ENCODE measurements at places on chromosomes 4 and X.

DNA sequence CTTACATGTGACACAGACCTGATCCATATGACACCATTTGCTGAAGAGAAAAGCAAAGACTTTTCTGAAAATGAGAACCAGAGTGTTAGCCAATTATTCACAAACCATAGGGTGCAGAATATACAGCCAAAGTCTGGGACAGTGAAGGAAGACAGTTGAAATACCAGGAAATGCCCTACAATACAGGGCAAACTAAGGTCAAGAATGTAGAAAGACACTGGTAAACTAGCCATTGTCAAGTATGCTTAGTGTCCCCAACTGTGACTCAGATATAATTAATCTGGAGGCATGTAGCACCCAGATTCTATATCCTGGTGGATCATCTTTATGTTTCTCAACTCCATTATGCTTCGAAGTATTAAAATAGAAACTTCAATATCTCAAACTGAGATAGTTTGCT, 200.9 kb upstream of the FSTL5 start:
- no peak for DNase-seq

- no peak for DNase-seq
These were observed 110.0 kb downstream of the DTHD1 start for GRCh38 chr4:36391411-36391810.

DNA sequence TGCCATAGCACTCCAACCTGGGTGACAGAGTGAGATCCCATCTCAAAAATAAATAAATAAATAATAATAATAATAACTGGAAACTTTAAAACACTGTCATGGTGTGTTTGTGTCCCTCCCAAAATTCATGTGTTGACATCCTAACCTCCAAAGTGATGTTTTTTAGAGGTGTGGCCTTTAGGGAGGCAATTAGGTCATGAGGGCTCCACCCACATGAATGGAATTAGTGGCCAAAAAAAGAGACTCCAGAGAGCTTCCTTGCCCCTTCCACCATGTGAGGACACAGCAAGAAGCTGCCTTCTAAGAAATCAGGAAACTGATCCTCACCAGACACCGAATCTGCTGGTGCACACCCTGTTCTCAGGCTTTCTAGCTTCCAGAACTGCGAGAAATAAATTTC, 23.8 kb upstream of the RAPGEF2 start:
- DNase-seq: no peak

DNA sequence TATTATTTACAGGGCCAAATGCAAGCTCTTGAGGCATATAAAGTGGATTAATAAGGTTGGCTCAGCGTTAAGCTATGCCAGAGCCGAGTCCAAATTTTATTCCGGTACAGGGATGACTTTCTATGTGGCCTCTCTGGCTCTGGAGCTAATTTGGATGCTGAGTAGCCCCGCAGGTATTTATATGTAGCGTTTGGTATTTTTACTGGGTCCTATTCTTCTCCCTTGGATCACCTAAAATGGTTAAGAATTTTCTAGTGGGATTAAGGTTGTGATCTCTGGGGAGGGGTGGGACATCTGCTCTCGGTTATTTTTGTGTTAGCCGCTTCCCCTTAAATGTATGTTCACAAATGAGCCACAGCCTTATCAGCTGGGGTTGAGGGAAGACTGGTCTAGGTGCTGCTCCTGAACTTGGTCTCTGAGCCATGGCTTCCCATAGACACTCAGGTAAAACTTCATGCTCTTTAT, 49.4 kb downstream of the FHL1 start:
- DNase-seq: no peak

- no peak for DNase-seq
These were observed 2.2 kb downstream of the FAT4 start for GRCh38 chr4:125316791-125317524.

- peak; percentile 85 for DNase-seq
These were observed 1.2 kb downstream of the CPEB2 start for GRCh38 chr4:15003401-15003890.

DNA sequence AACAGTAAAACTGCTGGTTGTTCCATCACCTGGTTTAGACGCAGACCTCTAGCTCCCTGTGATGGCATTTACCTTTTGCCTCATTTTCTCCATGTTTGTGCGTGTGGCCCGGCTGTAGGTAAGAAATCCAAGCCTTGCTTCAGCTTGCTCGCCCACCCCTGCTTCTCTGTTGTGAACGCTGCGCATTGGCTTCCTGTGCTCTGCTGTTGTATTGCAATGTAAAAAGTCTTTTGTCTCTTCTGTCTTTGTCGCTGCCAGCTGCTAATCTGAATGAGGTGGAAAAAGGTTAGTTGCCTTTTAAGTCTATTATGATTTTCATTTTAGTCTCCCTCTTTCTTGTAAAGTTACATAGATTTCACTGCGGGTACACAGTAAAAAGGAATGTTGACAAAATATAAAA, 127.3 kb upstream of the PACRGL start:
- no peak for DNase-seq

- no peak for DNase-seq
These were observed 75.5 kb downstream of the SHROOM2 start for GRCh38 chrX:9861711-9862110.

DNA sequence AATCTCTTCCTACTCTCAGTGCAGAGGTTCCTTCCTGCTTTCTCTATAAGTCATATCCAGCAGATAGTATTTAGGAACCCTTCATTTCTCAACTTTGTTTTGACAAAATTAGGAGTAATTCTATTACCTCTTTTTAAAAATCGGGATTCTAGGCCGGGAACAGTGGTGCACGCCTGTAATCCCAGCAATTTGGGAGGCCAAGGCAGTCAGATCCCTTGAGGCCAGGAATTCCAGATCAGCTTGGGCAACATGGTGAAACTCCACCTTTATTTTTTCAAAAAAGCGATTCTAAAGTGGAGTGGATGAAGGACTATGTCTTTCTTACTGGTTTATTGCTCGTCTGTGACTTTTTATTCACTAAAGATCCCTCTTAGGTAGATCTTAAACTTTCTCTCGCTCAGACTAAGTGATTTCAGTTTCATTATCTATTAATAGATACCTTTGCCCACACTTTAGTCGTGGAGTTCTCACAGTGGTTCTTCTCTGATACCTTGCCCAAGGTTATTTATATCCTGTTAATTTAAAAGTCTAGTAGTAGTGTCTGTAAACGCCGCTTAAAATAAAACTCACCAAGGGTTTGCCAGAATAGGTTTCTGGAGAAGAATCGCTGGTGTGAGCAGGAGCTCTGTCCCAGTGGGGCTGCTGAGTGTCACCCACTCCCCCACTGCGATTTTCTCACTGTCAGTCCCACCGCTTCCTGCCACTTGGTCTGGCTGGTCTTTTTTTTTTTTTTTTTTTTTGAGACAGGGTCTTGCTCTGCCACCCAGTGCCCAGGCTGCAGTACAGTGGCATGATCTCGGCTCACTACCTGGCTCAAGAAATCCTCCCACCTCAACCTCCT, 27.0 kb upstream of the TMEM131L start:
- peak; percentile 68 for DNase-seq

- DNase-seq: no peak
These were observed 824 bp downstream of the TBC1D14 start for GRCh38 chr4:6910340-6910959.

DNA sequence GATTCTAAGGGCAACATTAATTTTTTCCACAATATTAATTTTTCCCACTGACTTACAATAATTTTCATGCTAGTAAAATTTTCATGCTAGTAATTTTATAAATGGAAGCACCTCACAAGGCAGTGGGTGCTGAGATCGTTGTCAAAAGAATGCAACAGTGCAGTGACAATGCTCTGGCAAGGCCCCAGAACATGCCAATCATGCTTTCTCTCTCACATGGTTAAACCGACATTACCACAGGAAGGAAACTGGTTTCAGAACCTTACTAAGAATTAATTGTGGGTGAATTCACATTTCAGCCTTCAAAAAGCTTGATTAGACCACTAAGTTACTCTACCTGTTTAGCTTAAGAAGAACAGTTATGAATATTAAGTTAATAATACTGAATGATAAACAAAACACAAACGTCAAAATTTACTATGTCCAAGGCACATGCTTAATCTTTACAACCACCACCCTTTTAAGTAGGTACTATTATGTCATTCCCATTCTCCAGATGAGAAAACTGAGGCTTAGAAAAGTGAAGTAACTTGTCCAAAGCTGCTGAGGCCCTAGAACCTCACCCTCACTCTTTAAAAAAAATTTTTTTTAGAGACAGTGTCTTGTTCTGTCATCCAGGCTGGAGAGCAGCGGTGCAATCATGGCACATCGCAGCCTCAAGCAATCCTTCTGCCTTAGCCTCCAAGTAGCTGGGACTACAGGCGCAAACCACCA, 10.0 kb upstream of the OPHN1 start:
- no peak for DNase-seq

GRCh38 chrX:53233536-53233935, 8.5 kb upstream of the KDM5C start:
- no peak for DNase-seq

DNA sequence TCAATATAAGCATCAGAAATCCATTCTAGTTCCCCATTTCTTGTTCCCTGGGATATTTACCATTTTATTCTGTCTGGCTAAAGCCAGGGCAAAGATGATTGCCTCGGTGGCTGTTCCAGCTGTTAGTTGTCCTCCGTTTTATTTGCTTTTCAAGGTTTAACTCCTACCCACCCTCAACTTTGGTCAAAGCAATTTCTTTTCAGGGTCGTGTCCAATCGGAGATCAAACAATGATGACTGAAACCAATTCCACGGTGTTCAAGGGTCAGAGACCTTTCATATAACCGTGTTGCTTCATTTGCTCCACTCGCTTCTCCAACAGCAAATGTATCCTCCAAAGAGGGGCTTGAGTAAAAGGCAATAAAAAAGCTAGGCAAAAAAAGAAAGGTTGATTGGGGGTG, 193.5 kb upstream of the FTHL17 start:
- no peak for DNase-seq

DNA sequence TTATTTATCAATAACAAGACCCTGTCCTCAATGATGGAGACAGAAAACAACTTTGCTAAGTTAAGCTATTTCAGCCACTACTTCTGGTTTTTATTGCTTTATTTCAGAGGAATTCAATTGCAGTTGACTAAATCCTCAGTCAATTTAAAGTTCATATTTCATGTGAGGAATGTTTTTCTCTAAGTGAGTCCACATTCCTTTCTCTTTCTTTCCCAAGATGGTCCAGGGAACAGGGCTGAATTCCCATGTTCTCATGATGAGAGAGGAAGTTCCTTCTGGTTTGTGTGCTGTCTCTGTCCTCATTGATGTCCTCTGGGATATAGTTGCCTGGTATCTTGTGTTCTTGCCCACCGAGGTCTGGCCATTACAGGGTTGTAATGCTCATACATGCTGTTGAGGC, 117.2 kb downstream of the SLIT2 start:
- no peak for DNase-seq

DNA sequence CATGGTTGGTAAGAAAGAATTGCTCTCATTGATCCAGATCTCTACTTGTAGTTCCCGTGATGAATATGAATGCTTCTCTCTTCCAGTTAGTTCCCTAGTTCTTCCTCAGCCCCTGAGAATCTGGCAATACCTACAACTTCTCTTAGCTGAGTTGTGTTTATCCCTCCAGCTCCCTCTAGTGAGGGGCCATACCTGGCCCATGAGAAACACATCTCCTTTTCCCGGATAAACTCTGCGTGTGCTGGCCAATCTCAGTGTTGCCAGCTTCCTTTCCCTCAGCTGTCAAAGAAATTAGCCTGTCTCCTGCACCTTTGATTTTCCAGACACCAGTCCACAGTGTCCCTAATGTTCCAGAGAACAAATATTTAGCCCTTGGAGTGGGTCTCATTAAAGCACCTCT, 5.7 kb downstream of the CBLL2 start:
- DNase-seq: no peak

- DNase-seq: no peak
These were observed 120.0 kb upstream of the DIAPH2 start for GRCh38 chrX:96564595-96564994.

DNA sequence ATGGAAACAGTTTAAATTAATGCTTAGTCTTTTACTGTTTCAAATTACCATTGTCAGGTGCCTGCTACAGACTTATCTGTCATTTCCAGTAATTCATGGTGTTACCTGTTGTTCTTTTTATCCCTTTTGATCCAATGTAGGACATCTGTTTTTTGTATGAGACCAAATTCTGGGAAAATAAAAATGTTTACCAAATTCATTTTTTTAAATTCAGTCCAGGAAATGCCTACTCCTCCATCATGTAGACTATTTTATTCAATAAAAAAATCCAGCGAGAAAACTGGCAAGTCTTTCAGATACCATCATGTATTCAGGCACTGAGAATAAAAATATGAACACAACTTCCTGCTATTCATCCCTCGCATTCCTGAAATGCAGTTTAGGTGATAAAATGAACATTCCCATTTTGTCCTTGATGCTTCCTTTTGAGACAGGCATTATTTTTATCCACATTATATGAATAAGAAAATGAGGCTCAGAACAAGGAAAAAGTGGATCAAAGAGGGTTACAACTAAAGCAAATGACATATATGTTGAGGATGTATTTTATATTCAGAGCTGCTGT, 584.2 kb downstream of the SPRY1 start:
- no peak for DNase-seq

- DNase-seq: no peak
These were observed 63.8 kb upstream of the TAPT1 start for GRCh38 chr4:16289897-16290554.

- DNase-seq: no peak
These were observed 45.1 kb upstream of the CDX4 start for GRCh38 chrX:73401591-73402266.

Data from activated CD8-positive, alpha-beta memory T cell treated with anti-CD3 and anti-CD28 coated beads for 24 hours (primary cell).